ENCODE measurements at places on chromosomes 6 and 20. TPM values are rescaled to one million over a fixed set of nuclear protein-coding genes. Genes with fewer than 3 reads are reported as not detected.

Gene SIRPB2
- total RNA-seq, result 5.4 TPM

DNA sequence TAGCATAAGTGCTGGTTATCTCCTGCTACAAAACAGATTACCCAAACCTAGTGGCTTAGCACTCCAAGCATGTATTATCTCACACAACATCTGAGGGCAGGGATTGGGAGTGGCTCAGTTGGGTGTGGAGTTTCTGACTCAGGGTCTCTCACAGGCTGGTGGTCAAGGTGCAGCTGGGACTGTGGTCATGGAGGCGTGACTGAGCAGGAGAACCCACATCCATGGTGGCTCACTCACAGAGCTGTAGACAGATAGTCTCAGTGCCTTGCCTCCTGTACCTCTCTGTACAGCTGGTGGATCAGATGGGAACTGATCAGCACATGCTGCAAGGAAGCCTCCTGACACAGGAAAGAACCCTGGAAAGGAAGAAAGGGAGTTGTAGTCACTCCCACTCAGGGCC, 83.1 kb upstream of the CST7 start:
- DNase-seq, result no peak

DNA sequence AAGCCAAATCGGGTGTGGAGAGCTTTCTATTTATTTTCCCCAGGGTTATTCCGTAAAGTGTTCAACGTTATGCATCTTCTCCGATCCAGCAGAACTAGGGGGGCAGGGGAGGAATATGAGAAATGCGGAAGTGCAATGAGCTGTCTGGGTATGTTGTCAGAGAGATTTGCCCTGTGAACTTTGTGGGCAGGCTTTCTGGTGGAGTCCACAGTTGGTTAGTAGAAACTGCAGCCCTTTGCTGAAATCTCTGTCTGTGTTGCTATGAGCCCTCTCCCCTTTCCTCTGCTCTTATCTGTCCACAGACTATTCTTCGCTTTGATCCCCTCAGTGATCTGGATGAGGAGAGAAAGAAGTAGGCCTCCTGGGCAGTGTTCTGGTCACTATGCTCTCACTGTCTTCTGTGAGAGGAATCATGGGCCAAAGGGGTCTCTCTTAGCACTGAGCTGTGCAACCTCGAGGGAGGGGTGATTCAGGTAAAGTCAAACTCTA, 158.9 kb upstream of the FUT9 start:
- no peak for DNase-seq

DNA sequence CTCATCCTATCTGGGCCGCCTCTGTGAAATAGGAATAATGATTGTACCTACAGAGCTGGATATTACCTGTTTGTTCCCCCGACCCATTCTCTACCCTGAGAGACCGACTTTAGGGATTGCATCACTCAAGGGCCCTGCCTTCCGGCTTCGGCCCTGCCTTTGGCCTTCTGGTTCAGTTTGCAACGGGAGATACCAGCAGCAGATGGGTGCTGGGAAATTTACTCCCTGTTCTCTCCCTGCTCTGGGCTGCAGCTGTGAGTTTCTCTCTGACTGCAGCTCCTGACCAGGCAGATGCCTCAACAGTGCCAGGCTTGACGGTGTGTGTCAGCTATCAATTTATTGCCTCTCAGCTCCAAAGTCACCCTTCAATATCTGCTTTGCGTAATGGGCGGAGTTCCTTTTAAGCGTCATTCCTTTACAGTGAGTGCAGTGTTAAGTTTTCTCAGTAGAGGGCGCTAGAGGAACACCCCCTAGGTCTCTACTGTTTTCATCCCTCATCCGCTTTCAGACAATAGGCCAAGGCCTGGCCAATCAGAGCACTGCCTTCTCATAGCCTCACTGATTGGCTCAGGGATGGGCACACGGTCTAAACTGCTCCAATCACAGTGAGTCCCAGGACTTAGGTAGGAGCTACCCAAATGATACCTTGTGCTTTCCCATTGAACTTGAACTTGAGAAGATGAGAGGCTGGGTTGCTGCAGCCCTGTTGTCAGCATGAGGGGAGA, 30.0 kb downstream of the KCNG1 start:
- DNase-seq, result no peak

Gene F13A1
- total RNA-seq, result 371 TPM

- no peak for DNase-seq
These were observed 2.2 kb downstream of the IFNGR1 start for GRCh38 chr6:137216875-137217553.

DNA sequence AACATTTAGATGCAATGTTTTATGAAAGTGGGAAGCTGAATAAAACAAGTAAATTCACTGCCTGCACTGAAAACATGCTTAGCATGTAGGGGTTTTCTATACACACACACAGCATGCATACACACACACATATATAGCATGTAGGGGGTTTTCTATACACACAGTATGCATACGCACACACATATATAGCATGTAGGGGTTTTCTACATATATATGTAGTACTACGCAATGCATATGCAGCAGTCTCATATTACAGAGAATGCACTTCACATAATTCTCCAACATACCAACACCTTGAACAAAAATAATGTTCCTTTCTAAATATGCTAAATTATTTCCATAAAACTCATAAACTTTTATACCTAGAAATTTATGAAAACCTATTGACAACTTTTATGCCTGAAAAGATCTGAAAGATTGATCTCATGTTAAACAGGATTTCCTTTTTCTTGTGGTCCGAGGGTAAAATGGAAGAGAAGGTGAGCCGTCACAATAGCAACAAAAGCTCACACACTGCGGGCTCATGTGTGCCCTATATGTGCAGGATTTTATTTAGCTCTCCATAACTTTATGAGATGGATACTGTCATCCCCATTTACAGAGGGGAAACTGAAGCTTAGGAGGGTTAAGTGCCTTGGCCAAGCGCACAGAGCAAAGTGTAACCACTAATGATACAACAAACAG, 81.9 kb upstream of the TULP1 start:
- no peak for DNase-seq

GRCh38 chr20:20089018-20089417, 36.7 kb downstream of the CFAP61 start:
- no peak for DNase-seq

GRCh38 chr6:33189164-33189563, 3.1 kb downstream of the COL11A2 start:
- no peak for DNase-seq

Gene IL17A
- not detected for total RNA-seq

Gene FAM184A
- total RNA-seq, result 2.2 TPM

Gene ADISSP
- total RNA-seq, result 23.2 TPM

- no peak for DNase-seq
These were observed 43.2 kb downstream of the PHIP start for GRCh38 chr6:79034865-79035264.

DNA sequence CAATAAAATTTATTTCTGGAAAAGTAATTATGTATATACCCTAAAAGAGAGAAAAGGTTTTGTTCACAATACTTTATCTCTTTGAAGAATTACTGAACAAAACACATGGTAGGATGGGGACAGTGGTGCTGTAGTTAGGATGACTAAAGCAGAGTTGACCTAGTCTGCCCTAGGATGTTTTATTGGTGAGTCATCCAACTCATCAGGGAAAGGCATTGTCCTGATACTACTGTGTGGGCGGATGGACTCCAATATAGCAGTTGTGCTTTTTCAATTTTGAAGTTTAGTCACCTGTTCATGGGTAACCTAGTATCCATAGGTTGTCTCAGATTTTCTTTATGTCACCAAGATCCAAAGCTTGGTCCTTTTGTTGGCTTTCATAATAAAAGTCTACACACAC, 53.3 kb upstream of the EYS start:
- no peak for DNase-seq

Gene SYCP2L
- total RNA-seq, result 0.59 TPM

- no peak for DNase-seq
These were observed 180.4 kb downstream of the ZDHHC14 start for GRCh38 chr6:157561414-157561790.

DNA sequence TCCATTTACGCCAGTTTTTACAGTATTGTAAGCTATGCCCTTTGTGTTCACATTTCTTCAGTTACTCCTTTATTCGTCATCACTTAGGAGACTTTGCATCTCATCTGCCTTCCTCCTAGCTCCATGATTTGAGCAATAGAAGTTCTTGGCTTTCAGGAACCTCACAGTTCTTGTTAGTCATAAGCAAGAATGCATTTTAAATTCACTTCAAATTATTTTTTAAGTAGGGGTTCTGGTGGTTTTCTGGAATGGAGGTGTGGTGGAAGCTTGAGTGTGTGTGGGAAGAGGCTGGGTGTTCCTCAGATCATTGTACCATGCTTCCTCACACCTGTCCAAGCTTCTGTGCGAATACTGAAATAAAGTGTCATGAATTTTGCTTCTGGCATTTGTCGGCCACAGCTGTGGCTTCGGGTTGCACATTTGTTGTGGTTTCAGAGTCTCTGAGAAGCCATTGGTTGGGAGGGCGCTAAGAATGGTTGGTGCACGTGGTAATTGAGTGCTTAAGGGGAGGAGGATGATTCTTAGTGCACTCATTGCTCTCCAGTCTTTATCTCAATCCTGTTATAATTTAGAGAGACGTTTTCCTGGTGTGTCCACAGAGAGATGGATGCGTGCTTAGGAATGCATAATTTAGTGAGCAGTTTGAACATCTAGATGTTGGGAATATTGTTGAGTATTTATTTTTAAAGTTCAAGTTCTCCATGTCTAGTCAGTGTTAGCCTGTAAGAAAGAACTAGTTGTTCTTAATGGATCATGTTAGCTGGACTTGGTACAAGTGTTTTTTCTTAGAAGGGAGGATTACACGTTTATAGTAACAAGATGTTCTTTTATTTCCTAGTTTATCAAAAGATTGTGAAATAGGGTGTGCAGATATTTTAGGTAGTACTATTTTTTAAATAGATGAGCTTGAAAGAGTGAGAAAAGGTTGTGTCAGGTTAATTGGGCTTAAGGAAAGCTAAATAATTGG, 31.9 kb downstream of the FOXO3 start:
- peak; percentile 38 for DNase-seq

GRCh38 chr6:139711804-139712585, 337.5 kb upstream of the CITED2 start:
- DNase-seq, result no peak

- DNase-seq, result no peak
These were observed 247.8 kb upstream of the JAG1 start for GRCh38 chr20:10921491-10922010.

Gene SIRPD
- total RNA-seq, result not detected

Gene KCNQ2
- 2.0 TPM for total RNA-seq

Gene IL17F
- not detected for total RNA-seq

- no peak for DNase-seq
These were observed 198.2 kb upstream of the ID4 start for GRCh38 chr6:19638931-19639330.

GRCh38 chr6:96853083-96853482, 15.8 kb upstream of the GPR63 start:
- DNase-seq, result no peak
